Activated T-cell treated with anti-CD3 and anti-CD28 coated beads, Interleukin-2, amount 50 U/mL, for 72 hours (primary cell): ENCODE measurements at places on chromosomes 3 and 15. TPM values are rescaled to one million over a fixed set of nuclear protein-coding genes. Genes with fewer than 3 reads are reported as not detected.
A peak's percentile ranks its signal among the peaks of the same experiment; 100 is the strongest.

GRCh38 chr3:184366619-184367289 lies 5.2 kb downstream of the POLR2H start:
- no peak for DNase-seq

DNA sequence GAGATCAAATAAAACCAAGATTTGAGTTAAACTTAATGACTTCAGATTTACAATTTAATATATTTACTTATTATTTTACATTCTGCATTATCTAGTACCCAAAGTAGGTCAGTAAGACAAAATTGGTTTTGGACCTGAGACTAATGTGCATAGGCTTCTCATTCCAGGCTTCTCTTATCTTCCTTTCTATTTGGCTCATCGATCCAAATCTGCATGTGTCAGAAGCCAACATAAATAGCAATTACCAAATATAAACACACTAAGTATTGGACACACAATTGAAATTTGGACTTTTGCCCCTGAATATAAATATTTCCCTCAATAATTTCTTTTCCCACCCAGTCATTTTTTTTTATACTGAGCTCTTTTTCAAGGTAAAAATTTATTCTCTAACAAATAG lies 290.6 kb upstream of the ARHGEF26 start:
- DNase-seq, result no peak

GRCh38 chr15:75712668-75713337 lies at the start of gene CSPG4:
CSPG4 (minus strand) TSS chr15:75712848; CDS start chr15:75712755, 93 bp downstream.
- DNase-seq, result no peak

The ARGFX gene
- not detected for total RNA-seq

The MKRN3 gene
- total RNA-seq, result 2.1 TPM

DNA sequence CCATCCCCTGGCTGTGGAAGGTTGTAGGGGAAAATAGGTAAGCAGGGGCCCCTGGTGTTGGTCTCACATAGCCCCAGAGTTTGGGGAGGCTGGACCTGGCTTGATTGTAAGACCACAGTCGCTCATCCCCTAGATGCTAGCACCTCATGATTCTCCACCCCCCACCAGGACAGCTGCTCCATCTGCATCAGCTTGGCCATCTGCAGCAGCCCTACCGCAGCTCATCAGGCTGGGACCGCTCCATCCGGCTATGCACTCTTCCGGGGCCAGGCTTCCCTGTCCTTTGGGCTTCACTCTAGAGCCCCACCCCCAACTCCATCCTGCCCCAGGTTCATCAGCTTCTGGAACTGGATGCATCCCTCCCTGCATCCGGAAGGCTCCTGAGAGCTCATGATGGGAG lies 12.6 kb downstream of the SCN5A start:
- no peak for DNase-seq

- DNase-seq, result no peak
These were observed 50.4 kb upstream of the GYG1 start for GRCh38 chr3:148940983-148941382.

The UTS2B gene
- not detected for total RNA-seq

- no peak for DNase-seq
These were observed 162.4 kb upstream of the STT3B start for GRCh38 chr3:31370380-31370666.

DNA sequence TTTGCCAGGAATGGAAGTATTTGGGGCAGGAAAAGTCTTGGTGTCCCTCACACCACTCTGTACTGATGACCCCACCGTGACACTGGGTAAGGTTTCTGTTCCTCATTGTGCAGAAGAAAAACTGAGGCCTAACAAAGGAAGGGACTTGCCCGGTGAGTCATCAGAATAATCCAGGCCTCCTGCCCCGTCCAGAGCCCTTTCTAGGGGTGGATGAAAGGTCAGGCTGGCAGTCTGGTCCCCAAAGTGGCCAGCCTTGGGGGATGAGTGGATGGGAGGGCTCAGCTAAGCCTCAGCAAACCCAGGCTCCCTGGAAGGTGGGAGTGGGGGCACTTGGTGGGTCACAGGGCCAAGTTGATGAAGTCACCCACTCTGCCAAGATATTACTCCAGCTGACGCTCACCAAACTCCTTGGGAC lies 2.3 kb upstream of the DNAH1 start:
- no peak for DNase-seq

DNA sequence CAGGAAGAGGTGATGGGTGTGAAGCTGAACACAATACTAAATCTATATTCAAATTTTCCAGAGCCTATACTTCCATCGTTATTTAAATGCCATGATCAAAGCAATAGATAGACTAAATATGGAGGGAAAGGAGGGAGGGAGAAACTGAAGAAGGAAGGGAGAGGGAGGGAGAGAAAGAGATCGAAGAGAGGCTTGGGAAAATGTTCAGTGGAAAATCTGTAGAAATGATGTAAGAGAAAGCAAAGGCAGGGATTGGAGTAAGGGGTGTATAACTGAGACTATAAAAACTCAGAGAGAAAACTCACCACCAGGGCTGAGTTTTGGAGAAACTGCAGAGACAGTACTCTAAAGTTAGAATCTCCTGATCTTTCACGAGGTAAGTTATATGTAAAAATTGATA lies at the start of gene OSTN:
Gene OSTN (plus strand): TSS at position 310 of the 400 bp plus-strand sequence. CDS start 13,292 bp downstream, outside the sequence.
- no peak for DNase-seq

DNA sequence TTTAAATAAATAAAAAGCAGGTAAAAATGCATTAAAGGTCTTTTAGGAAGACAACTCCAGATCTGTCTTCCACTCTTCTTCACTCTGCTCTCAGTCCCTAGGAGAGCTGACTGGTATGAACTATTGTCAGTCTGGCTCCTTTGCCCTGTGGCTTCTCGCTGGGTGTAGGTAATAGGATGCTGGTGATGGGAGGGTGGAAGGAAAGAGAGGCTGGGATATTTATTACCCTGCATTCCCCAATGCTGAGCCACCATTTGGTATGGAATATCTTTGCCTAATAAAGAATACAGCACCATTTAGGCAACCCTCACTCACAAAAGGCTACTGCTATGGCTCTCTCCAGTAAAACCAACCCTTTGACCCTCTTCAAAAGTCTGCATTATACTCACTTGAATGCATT lies 326.9 kb downstream of the CNTN3 start:
- DNase-seq, result no peak

DNA sequence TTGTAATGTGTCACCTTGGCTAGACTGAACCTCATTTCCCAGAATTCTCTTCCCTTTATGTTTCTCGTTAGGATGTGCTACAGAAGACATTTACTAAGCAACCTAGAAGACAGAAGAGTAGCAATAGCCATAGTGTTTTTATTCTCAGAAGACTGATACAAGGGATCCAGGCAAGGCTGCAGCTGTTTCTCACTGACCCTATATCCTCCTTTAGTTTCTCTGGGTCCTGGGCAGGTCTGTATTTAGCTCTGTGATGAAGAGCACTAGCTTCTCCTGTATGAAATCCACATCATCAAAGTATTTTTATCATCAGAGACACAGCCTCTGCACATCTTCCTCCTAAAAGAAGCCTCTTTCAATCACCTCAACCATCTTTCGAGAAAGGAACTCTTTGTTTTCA lies 72.5 kb downstream of the SUMF1 start:
- DNase-seq, result no peak

DNA sequence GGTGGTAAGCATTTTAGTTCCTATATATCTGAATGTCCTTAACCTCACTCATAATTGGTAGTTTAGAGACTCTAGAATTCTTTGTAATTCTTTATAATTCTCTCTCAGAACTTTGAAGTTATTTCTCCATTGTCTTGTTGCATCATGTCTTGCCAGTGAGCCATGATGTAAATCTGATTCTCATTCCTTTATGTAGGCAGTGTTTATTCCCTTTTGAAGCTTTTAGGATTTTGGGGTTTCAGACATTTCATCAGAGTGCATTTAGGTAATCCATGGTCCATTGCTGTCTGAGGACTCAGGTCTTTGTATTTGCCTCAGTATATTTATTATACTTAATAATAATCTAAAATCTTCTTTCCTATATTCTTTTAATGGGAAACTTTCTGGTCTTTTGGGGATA lies 20.6 kb downstream of the CMC1 start:
- no peak for DNase-seq

DNA sequence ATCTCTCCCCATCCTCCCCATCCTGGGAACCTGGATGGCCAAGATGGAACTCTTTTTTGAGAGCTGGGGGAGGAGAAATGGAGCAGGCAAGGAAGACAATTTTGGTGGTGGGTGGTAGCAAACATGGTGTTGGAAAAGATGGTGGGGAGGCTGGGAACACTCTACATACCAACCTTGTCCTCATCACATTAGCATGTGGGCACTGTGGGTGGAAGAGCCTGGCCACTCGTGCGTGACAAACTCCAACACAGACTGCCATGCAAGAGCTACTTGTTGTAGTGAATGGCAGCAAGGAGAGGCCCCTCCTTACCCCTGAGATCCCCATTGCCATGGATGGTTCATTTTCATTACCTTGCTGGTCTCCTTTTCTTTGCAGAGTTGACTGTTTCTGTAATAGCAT lies 262.6 kb downstream of the RPLP1 start:
- DNase-seq, result no peak

- no peak for DNase-seq
These were observed 36.0 kb downstream of the PXYLP1 start for GRCh38 chr3:141267629-141268028.

DNA sequence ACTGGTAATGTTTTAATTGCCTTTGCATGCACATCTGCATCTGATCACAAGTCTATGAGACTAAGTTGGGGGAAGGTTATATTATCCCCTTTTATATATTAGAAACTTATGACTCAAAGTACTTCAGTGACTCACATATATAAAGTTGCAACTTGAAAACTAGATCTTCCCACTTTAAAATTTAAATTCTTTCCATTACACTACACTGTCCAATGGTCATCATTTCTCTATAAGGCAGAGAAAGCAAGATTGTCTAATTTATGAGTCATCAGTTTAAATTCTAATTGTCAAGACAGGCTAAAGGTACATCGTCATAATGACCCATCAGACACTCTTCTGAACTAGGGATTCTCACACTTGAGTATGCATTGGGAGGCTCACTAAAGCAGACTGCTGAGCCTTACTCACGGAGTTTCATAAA lies 37.9 kb downstream of the CPA3 start:
- no peak for DNase-seq

- DNase-seq, result peak; percentile 45
These were observed 195.1 kb upstream of the ICE2 start for GRCh38 chr15:60673918-60674558.

DNA sequence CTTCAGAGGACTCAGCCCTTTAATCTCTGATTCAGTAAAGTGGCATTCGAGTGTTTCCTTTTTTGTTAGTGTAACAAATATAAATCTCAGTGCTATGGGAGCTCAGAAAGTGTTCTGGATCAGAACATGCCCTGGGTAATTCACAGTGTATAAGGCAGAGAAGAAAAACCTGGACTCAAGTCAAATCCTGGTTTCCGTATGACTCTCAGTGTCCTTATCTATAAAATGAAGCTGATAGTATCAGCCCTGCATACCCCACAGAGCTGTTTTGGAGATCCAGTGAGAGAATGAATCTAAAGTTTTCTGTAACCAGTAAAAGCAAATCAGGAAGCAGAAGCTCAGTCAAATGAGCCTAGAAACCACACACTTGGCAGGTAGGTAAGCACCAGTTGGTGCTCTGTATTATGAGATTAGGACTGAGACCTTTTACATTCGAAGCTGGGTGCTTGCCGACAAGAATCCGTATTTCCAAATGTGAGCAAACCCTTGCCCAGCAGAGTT lies 67.2 kb downstream of the IL1RAP start:
- DNase-seq, result no peak

DNA sequence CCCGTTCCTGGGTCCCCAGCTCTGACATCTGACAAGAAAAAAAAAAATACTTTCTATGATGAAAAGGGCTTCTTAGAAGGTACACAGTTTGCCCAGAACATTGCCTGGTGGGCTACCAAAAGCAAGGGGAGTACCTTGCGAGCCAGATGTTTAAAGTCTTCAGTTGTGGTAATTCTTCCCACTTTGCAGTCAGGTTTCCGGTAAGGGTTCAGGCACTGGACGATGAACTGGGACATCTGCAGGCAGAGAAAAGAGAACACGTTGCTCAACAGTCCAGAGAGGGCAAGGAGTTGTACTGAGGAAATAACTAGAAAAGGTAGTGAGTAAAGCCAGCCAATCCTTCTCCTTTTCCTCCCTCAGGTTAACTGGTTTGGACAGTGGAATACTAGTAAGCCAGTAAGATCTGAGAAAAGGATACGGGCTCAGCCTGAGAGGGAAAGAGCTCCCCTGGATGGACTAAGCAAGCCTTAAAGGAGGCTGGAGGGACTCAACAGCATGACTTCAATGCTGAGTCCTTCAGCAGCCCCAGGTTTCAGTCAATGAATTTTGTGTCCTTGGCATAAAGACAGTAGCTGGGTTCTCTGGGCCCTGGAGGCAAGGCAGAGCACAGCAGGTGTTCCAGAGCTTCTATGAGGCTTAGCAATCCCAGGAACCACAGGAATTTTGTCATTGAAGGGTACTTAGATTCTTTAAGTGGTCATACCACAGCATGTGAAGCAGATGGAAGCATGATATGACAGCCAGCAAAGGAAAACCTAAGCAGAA lies 38.2 kb downstream of the NBEAL2 start:
- DNase-seq, result no peak

- DNase-seq, result no peak
These were observed 139.7 kb upstream of the COL8A1 start for GRCh38 chr3:99498550-99499234.

GRCh38 chr3:178181088-178181487 lies 355.1 kb upstream of the KCNMB2 start:
- no peak for DNase-seq

DNA sequence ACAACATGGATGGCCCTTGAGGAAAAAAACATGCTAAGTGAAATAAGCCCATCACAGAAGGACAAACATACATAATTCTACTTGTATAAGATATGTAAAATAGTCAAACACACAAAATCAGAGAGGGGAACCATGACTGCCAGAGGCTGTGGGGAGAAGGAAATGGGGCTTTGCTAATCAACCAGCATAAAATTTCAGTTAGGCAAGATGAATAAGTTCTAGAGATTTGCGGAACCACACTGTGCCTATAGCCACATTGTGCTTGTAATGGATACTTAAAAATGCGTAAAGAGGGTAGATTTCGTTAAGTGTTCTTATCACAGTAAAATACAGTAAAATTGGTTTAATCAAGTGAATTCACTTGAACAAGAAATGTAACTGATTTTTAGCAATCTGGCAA lies 33.7 kb upstream of the SPTBN5 start:
- no peak for DNase-seq

The ZDHHC23 gene
- 4.5 TPM for total RNA-seq

GRCh38 chr3:141928631-141929270 lies 52.3 kb downstream of the ATP1B3 start:
- DNase-seq, result no peak
